Foreskin keratinocyte (primary cell): ENCODE measurements at places on chromosomes 13 and 19.

DNA sequence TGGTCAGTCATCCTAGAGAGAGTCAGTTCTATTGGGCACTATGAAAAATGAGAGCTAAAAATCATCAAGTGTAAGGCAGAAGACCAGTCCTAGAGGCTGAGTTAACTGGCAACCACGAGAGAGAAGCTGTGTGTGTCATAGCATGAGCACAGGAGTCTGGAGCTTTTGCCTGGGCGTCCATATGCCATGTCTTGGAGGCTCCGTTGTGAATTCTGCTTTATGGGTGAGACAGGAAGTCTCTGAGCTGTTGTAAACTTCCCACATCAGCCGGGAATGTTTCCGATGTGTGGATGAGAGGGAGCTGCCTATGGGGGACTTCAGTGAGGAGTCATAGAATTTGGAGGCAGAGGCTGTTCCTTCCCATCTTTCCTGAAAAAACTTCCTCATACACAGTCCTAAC is 120.0 kb downstream of the ITGBL1 start:
- DNase-seq = no peak

DNA sequence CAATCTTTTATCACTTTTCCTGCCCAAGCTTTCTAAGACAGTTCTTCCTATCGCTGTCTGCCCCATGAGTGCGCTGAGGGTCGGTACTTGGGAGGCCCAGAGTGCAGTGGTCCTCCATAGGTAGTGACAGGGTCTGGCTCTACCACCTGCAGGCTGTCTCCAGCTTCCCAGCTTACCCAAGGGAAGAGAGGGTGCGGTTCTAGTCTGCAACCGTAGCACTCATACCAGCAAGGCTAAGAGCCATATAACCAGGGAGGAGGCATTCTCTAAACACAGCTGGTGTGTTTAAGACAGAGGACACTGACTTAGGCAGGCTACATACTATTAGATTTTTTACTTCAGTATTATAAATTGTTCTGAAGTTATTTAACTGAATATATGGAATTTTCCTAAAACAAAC is 8.2 kb downstream of the PROZ start:
- DNase-seq = no peak

- no peak for DNase-seq
These were observed 572.5 kb downstream of the LIG4 start for GRCh38 chr13:107642831-107643230.

- DNase-seq = no peak
These were observed 24.5 kb downstream of the IPO5 start for GRCh38 chr13:97977982-97978381.

- DNase-seq = no peak
These were observed 355.2 kb downstream of the KCNRG start for GRCh38 chr13:50370303-50370950.

GRCh38 chr19:3387645-3388589 is 21.5 kb downstream of the NFIC start:
- no peak for DNase-seq

DNA sequence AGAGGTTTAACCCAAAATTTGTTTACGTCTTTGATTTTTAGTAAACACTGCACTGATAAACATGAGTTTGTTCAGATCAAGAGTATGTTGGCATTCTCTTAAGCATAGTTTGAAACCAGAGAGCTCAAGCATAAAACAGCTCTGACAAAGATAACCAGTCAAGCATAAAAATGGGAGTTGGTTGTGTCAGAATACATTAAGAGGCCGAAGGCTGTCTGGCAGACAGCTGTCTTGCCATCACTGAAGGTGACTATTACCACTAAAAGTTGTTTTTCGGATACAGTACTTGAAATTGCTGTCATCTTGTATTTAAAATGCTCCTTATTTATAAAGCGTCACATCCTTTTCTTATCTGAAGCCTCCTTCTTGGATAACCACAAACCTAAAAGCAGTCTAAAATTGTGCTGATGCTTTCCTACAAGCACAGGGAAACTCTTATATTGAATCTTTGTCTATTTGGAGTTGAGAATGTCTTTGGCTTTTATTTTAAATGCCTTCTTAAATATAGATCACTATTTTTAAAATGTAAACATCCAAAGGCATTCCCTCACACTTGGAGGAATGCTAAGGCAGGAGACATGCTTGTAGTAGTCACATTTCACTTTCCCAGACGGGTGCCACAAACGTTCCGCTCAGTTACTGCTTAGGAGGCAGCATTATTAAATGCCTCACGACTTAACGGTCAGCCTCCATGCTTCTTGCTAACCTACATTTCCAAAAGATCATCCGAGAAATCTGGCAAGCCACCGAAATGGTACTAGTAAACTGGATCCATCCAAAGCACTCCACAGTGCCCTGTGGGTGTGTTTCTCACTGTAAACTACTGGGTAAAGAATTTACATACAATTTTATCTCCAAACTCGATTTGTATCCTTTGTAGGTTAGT is 1.5 kb downstream of the SMAD9 start:
- DNase-seq = no peak

- DNase-seq = peak; percentile 25
These were observed 209.7 kb downstream of the SLITRK1 start for GRCh38 chr13:83672612-83673011.

- DNase-seq = peak; percentile 51
These were observed 91.7 kb downstream of the ATP8A2 start for GRCh38 chr13:25463496-25463895.

DNA sequence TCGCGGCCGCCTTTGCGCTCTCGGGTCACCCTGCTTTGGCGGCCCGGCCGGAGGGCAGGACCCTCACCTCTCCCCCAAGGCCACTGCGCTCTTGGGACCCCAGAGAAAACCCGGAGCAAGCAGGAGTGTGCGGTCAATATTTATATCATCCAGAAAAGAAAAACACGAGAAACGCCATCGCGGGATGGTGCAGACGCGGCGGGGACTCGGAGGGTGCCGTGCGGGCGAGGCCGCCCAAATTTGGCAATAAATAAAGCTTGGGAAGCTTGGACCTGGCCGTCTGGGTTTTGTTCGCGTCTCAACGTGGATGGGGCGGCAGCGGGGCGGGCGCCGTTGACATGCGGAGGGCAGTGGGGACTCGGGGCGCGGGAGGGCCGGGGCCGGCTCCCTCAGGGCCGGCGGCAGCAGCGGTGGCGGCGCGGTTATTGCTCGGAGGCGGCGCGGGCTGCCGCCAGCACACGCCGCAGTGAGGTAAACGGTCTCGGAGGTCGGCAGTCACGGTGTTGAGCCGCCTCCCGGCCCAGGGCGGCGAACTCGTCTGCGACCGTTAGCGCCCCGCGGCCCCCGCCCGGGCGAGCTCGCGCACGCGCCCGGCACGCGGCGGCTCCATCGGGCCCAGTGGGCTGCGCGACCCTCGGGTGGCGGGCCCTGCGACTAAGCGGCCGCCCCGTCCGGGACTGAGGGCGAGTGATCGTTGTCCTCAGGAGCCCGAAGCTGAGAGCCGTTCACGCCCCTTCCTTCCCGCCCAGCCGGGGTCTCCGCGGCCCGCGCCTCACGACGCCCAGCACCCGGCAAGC is 9.4 kb downstream of the CBARP start:
- no peak for DNase-seq

- DNase-seq = no peak
These were observed 1.1 kb downstream of the CRTC1 start for GRCh38 chr19:18684642-18684993.

DNA sequence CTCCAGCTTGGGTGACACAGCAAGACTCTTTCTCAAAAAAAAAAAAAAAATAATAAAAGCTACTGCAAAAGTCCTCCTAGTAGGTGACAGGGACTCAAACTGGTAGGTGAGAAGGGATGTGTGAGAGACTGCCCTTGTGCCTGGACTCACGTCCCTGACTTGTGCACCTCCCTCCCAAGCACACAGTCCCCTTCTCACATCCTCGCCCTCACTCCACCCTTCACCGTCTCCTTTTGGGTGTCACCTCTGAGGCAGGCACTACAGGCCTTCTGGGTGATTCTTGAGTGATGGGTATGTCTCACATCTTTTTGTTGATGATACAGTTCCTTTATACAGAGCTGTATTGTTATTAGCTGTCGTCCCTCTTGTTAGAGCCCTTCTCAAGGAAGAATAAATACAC is 170.5 kb downstream of the TM9SF2 start:
- no peak for DNase-seq

GRCh38 chr19:3338541-3339181 is 27.7 kb upstream of the NFIC start:
- DNase-seq = no peak

DNA sequence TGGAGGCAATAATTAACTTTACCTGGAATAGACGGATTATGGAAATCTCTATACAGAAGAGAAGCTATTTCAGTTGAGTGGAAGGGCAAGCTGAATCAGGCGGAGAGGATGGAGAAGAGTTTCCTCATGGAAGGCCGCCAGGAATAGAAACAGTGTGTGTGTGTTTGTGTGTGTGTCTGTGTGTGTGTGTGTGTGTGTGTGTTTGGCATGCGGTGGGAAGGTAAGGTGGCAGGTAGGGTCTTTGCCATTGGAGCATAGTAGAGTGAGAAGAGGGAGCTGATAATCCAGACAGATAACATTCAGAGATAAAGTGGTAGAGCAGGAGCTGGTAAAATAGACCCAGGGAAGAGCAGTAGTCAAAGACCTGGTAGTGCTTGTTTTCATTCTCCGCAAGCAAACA is 9.2 kb upstream of the HS6ST3 start:
- DNase-seq = no peak

GRCh38 chr13:65582160-65582559 is 1648.0 kb downstream of the PCDH9 start:
- no peak for DNase-seq

- no peak for DNase-seq
These were observed 22.3 kb upstream of the CYSLTR2 start for GRCh38 chr13:48631441-48631840.

GRCh38 chr19:53792721-53793433 is 31.2 kb downstream of the NLRP12 start:
- DNase-seq = peak; percentile 66

DNA sequence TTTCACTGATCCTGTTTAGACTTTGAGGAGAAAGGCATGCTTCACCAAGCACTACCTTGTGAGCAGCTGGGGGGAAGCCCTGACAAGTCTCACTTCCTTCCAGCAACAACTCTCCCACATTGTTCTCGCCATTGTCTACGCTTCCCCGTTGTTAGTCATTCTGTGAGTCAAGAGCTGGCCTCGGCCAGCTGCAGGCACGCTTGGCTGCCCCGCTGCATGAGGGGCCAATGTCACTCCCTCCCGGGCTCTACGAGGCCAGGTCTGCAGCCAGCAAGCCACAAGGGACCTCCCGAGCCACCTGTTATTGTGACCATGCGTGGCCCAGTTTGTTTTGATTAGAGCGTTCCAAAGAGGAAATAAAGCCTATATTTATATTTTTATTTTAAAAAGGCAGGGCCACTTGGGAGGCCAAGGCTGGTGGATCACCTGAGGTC is 220.9 kb downstream of the FOXO1 start:
- peak; percentile 99 for DNase-seq

DNA sequence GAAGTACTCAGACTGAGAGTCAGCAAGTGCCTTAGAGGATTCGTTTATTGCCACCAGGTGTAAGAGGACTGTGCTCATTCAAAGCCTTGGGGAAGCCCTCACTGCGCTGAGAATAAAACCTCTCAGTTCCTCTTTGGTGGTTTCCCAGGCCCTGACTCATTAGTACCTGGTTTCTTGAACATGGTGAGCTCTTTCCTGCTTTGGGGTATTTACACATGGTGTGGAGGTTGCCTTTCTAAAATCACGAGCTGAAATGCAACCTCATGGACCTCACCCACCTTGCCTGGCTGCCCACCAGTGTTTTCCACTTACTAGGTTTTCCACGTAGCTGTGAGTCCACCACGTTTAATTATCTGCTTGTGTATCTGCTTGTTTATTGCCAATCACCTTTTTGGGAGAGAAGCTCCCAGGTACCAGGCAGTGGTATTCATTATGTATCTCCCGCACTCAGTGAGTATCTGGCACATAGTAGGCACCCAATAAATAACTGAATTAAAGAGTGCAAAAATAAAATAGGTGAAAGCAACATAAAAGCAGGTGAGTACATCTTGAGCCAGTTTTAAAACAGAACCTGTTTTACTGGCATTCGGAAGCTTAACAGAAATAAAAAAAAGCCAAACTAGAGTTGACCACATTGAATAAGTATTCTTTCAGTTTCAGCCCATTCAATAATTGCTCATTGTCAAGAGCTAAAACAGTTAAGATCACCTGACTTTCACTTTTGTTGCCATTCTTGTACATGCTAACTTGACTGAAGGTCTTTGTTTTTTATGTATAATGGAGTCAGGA is 533.0 kb downstream of the MYO16 start:
- peak; percentile 90 for DNase-seq

DNA sequence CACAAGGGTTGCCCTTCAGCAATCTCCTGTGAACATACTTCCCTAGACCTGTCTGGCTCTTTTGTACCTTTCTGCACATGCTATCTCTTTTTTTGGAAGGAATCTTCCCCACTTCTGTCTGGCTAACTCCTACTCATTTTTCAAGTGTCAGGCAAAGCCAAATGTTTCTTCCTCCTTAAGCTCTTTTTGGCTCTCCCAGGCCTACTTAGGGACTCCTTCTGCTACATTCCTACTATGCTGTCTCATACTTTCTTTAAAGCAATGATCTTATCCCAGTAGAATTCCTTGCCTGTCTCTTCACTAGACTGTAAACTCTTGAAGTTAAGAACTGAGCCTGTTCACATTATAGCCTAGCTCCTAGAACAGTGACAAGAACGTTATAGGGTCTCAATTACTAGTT is 114.9 kb upstream of the WASF3 start:
- DNase-seq = peak; percentile 45

DNA sequence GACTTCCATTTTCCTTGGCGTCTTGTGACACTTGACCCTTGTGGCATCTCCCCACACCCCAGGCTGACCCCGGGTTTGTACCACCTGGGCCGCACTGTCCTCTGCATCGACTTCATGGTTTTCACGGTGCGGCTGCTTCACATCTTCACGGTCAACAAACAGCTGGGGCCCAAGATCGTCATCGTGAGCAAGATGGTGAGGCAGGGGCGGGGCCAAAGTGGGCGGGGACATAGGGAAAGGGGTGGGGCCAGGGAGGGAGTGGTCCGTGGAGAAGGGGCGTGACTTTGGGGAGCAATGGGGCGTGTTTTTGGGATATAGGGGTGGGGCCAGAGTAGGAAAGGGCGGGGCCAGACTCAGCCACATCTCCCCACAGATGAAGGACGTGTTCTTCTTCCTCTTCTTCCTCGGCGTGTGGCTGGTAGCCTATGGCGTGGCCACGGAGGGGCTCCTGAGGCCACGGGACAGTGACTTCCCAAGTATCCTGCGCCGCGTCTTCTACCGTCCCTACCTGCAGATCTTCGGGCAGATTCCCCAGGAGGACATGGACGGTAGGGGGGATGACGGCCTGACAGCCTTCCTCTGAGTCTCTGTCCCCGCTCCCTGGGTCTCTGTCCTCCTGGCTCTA is 42.8 kb downstream of the TRPM4 start:
- no peak for DNase-seq
